ENCODE measurements at places on chromosomes 6 and 20.

DNA sequence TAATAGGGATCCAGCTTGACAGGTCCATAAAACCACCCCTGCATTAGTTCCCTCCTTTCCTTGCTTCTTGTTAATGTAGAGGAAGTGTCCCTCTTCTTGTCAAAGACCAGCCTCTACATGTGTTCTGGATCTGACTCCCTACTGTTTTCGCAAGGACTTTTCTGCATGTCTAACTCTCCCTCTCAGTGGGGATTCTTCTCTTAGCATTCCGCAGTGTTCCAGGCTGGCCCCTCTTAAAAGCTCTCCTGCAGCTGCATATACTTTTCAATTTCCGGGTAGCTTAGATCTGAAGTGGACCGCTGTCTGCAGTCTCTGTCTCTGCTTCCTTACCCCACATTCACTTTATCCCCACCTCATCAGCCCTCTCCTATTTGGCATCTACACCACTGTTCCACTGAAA, 96.1 kb upstream of the MAN1A1 start:
- no peak for DNase-seq

- DNase-seq = no peak
Observed at GRCh38 chr20:16001286-16001685, 572.0 kb downstream of the KIF16B start.

GRCh38 chr6:90186637-90187371, 109.8 kb downstream of the BACH2 start:
- no peak for DNase-seq

DNA sequence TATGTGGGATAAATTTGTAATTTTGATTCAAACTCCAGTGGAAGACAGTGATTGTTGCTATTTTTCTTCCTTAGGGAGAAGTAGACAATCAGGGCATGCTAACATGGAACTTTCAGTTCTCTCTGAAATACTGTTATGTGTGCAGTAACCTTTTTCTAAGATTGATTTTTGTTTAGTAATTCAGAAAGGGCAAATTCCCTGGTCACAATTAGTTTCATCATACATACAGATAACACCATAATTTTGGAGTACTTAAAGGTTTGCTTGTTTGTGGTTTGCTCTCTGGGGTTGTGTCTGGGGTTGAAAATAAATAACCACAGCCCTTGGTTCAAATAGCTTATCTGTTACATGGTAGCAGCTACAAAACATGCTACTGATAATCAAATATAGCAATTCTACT, 34.4 kb downstream of the ADGRG6 start:
- DNase-seq = no peak

DNA sequence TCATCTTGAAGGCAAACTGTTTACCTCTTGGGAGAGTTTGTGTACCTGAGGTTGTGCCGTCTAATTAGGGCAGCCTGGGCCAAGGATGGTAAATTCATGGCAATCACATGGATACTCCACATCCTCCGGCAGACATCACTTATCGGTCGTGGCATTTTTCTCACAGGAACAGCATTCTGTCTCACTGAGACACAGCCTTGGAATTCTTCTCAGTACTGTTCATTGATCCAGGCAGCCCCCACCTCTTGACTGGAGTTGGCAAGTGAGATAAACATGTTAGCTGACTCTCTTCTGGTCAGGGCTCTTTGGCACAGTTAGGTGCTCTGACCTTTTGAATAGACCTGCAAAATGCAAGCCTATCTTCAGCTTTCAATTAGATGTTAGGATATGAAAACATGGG, 511.4 kb upstream of the FLRT3 start:
- DNase-seq = no peak

- no peak for DNase-seq
Observed at GRCh38 chr20:24747010-24747712, 201.9 kb upstream of the CST7 start.

GRCh38 chr20:63248835-63249591, 5.2 kb downstream of the NKAIN4 start:
- DNase-seq = no peak

Measured in KBM-7 (cell line).